Stimulated activated CD8-positive, alpha-beta memory T cell treated with anti-CD3 and anti-CD28 coated beads, Interleukin-4, amount 100 ng/mL, for 1 hour (primary cell): ENCODE measurements at places on chromosomes 16 and 17.

DNA sequence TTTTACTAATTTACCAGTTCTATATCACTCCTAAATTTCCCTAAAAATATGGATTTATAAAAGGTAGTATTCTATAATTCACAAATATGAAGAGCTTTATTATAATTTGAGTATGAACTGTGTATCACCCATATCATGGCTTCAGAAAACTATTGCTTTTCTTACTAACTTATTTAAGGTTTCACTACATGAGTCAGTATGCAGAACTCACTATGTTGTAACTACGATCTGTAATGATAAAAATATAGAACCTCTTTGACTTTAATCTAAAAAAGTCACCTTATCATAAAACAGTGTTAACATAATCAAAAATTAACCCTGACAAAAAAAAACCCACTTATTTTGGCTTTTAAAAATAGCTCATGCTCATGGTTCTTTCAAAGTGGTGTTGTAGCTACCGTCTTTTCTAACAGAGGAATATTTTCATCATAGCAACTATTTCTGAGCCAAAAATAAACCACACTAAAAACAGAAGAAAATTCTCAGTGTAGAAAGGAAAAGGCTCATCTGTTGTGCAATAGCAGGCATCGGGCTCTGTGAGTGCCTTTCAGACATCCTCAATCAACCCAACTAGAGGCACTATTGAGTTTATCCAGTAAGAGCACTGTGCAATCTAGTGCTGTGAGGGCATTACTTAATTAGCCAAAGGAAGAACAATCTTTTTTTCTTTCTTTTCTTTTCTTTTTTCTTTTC, 42.1 kb downstream of the ITGAM start:
- no peak for DNase-seq

- DNase-seq, result no peak
These were observed 4.8 kb upstream of the SHISA9 start for GRCh38 chr16:12896562-12896961.

GRCh38 chr16:72172105-72173034, at the start of gene PMFBP1:
Gene PMFBP1 (minus strand): TSS chr16:72172155. CDS start chr16:72171208, 947 bp downstream.
- no peak for DNase-seq

- DNase-seq, result no peak
These were observed 1.5 kb downstream of the ZNF768 start for GRCh38 chr16:30524575-30525568.

DNA sequence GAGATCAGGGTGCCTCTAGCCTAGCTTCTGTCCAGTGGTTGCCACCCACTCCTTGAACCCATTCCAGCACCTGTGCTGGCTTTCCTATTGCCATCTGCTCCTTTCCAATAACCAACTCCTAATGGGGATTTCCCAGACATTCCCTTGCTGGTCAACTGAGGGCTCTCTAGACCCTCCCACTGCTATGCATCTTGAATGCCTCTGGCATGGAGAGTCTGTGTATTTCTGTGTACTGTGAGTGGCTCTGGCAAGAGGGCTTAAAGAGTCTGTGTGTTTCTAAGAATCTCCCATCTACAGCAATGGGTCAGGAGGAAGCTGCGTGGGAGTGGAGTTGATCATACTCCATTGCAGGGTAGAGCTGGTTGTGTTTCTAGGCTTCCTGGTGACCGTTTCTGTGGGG, 11.0 kb upstream of the EPN3 start:
- no peak for DNase-seq

GRCh38 chr16:48862087-48862532, 252.1 kb upstream of the N4BP1 start:
- no peak for DNase-seq

DNA sequence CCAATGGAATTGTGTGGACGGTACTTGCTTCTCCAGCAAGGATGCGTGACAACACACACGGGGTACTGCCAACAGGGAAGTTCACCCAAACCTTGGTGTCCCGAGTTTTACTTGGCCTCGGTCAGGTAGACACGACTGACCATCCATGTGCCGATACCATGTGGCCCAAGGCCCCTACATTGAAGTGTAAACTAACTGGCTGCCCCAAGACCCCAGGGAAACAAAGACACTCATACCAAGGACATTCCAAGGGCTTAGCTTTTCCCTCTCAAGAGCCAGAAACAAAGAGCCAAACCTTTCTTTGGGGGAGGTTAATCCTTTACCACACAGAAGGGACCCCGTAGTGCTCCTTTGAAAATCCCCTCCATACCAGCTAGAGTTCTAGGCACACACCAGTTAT, 215.9 kb upstream of the TNRC6C start:
- DNase-seq, result no peak

- DNase-seq, result no peak
These were observed 4.2 kb upstream of the AATF start for GRCh38 chr17:36944553-36944952.

DNA sequence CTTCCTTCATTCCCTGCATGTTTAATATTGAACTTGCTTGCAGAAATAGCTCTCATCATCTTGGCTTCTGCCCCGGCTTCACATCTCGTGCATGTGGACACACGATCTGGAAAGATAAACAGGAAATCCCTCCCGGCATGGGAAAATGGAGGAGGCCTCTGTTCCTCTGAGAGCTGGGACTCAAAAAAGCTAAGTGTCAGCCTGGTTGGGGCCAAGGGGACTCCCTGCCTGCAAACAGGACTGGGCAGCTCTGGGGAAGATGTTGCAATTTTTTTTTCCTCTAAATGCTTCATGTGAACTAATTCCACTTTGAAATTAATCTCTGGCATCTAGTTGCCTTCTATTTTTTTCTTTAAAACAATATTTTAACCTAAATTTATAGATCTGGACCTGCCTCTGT, 24.8 kb downstream of the ITPRIPL2 start:
- no peak for DNase-seq

DNA sequence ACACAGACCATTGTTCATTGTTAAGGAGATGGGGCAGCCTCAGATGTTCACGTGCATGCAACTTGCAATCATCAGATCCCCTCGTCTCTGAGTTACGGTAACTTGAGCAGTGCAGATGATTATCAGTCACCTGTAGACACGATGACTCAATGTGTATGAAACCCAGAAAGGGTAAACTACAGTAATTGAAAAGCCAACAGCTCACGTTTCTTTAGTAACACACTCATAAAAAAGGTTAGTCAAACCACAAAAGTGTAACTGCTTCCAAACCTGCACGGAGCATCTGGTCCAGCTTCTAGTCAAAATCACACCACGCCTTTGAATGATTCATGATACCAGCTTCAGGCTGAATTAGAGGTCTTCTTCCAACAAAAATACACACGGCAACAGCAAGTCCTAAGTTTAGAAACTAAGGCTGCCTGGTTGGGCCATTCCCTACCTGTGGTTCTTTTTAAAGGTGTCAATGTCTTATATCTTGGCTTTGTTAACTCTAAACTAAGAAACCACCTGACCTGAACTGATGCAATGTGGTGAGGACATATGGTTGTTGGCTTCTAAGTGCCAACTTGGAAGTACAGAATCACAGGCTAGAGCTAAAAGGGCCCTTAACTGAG, 32.3 kb downstream of the GRB7 start:
- no peak for DNase-seq

DNA sequence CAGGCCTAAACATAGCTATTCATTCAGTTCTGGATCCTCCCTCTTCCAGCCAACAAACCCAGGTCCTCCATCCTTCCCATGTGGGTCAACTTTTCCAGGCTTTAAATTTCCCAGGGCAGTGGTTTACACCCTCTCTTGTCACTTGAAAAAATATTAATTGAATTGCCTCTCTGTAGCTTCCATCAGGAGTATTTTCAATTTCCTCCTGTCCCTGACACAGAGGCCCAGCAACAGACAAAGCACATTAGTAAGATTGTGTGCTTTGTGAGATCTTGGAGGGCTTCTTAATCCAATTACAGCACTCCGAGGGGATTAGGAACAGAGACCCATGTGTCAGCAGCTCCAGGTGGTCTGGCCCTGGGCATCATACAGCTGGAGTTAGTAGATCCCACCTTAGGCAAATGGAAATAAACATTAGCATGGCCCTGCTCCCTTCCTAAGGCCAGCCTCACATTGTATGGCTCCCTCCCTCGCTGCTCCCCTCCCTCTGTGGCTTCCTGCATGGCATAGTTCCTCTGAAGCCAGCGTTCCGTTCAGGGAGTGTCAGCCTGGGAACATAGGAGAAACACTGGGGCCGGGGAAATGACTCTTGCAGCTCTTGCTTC, 132.7 kb upstream of the HSBP1 start:
- no peak for DNase-seq

- DNase-seq, result no peak
These were observed 923 bp downstream of the ANKRD13B start for GRCh38 chr17:29593591-29594518.

GRCh38 chr16:87463722-87464690, 28.8 kb downstream of the ZCCHC14 start:
- DNase-seq, result no peak

DNA sequence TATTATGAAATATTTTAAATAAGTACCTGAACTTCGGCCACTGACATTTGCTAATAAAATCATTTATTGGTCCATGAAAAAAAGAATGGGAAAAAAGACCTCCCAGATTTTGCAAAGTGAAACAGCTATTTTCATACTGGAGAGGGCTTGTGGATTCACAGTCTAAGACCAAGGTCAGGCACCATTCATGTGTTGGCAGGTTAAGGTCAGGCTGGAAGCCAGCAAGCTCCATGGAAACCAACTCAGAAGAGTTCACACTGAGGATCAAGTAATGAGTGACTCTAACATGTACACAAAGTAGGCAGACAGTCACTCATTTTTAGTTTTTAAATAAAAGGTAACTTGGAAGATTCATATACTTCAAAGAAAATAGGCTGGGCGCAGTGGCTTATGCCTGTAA, 3.4 kb downstream of the DNAJA2 start:
- DNase-seq, result no peak
